Hippocampal formation (tissue), 2 donors: ENCODE measurements at places on chromosomes 1 and 21.

DNA sequence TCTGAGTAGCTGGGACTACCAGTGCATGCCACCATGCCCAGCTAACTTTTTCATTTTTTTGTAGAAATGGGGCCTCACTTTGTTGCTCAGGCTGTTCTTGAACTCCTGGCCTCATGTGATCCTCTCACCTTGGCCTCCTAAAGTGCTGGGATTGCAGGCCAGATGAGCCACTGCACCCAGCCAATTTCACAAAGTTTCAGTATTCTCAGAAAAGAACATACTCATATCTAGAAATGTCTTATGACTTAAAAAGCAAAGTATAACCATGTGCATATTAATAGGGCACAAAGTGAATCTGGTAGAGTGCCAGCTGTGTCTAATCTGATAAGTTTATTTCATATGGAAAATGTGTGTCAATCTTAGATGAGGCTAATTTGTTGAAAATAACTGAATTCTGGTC, 87.5 kb upstream of the CACYBP start:
- DNase-seq = no peak

DNA sequence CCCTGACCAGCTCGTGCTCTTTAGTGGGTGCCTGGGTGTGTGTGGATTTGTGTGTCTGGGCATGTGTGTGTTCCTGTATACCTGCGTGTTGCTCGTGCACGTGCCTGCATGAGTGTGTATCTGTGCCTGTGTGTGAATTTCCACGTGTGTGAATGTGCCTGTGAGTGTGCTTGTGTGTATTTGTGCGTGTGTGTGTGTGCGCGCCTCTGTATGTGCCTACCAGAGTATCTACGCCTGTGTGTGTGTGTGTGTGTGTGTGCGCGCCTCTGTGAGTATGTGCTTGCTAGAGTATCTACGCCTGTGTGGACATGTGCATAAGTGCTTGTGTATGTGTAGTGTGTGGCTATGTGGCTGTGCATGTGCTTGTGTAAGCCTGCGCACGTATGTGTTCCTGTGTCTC, 691 bp upstream of the SELENBP1 start:
- no peak for DNase-seq

DNA sequence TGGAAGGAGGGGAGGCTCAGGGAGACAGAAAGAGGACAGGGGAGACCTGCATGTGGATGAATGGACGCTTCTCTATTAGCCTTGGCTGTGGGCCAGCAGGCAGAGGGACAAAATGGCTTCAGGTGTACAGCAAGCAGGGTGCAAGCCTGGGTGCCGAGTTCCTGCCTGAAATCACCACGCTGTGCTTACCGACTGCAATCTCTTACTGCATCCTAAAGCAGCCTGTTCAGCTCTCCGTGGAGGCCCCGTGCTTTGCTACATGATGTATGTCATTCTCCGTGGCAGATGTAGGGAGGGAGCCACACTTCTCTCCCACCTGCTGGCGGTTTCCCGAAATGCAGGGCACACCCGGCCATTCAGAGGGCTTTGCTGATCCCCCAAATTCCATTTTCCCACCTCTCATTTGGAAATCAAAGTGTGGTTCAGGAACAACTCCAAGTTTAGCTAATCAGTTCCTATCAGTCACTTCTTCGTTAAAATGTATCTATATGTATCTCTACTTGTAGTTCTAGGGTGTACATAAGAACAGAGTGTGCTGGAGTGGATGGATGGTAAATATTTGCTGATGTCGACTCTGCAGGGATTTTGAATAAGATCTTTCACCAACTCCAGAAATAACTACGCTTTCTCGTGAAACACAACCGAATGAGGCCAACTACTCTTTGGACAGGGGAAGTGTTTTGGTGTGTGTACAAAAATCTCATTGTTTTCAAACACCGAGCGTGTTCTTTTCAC, 122.3 kb upstream of the BACE2 start:
- peak; percentile 7 for DNase-seq

GRCh38 chr1:58883888-58884482, 100.1 kb upstream of the JUN start:
- DNase-seq = no peak

- DNase-seq = no peak
Observed at GRCh38 chr1:38121231-38121680, 74.7 kb upstream of the POU3F1 start.

GRCh38 chr1:155982106-155982505, 3.8 kb upstream of the ARHGEF2 start:
- DNase-seq = no peak

GRCh38 chr21:42280356-42281180, 34.6 kb downstream of the TFF3 start:
- no peak for DNase-seq

GRCh38 chr1:216448011-216448510, 24.8 kb upstream of the USH2A start:
- no peak for DNase-seq

GRCh38 chr1:178093951-178094738, at the start of gene RASAL2:
Gene RASAL2 (plus strand): TSS chr1:178094104. CDS start chr1:178094493, 389 bp downstream.
- DNase-seq = peak; percentile 60

DNA sequence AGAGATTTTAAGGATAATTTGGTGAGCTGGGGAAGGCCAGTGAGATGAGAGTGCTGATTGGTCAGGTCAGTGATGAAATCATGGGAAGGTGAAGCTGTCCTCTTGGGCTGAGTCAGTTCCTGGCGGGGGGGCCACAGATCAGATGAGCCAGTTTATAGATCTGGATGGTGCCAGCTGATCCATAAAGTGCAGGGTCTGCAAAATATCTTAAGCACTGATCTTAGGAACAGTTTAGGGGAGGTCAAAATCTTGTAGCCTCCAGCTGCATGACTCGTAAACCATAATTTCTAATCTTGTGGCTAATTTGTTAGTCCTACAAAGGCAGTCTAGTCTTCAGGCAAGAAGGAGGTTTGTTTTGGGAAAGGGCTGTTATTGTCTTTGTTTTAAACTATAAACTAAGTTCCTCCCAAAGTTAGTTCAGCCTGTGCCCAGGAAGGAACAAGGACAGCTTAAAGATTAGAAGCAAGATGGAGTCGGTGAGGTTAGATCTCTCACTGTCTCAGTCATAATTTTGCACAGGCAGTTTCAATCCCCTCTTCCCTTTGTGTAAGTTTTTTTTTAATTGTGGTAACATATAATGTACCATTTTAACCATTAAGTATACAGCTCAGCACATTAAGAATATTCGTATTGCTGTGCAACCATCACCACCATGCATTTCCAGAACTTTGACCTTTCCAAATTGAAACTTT, 39.4 kb downstream of the PTAFR start:
- no peak for DNase-seq

DNA sequence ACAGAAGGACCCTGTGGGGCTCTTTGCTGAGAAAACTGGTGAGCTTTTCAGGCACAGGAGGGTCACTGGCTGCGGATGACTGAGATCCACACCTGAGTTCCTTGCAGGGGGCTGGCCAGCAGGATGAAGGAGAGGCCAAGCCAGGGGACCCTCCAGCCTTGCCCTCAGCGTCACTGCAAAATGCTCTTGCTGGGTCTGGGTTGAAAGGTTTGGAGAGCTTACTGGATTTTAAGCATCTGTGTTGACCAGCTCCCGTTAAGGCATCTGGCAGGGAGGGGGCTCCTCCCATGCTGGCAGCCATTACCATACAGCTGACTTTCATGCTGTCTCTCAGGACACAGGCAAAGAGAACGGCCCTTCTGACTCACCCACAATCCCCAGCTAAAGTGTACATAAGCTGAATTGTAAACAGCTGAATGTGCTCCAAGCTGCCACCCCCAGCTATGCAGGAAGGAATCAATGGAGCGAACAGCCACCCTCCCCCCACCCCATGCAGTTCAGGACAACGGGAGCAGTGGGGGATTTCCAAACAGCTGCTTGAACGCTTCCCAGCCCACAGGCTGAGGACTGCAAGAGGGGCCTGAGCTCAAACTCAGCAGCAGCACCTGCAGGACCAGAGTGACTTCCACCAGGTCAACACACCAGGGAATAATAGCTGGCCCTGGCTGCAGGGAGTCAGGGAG, 21.3 kb upstream of the A3GALT2 start:
- DNase-seq = peak; percentile 75

GRCh38 chr1:18041102-18041501, 66.5 kb upstream of the IGSF21 start:
- no peak for DNase-seq

DNA sequence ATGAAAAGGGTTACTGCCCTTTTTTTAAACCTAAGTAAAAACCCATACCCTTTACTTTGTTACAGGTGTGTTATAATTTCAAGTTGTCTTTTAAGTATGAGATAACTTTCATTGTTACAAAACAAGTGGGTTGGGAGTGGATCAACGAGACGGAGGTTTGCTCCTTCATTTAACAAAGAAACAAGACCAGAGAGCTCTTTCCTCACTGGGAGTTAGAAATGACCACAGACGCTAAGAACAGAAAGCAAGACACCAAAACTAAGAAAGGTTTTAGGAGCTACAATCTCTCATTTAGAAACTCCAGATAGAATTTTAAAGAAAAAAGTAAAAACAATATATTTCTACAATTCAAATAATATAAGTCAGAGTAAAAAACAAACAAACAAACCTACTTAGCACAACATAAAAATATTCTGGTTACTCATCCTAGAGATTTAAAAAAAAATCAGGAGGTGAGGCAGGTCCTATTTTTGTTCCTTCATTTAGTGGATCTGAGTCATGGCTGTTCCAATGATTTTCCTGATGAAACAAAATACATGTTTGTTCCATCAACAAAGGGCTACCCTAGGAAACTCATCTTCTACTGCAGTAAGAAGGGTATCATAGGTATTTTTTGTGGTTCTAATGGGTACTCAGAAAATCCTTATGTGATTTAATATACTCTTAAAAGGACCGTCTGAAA, 33.0 kb downstream of the APP start:
- no peak for DNase-seq
